Brain microvascular endothelial cell (primary cell): ENCODE measurements at places on chromosomes 6 and 20.
A peak's percentile ranks its signal among the peaks of the same experiment; 100 is the strongest.

DNA sequence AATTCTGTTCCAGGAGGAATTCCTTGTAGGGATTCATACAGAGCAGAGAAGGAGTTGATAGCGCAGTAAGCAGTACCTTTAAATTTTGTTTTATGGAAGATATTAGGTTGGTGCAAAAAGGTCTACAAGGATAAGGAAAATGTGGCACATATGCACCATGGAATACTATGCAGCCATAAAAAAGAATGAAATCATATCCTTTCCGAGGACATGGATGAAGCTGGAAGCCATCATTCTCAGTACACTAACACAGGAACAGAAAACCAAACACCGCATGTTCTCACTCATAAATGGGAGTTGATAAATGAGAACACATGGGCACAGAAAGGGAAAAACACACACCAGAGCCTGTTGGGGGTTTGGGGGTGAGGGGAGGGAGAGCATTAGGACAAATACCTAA, 37.4 kb upstream of the TXLNB start:
- DNase-seq: no peak

DNA sequence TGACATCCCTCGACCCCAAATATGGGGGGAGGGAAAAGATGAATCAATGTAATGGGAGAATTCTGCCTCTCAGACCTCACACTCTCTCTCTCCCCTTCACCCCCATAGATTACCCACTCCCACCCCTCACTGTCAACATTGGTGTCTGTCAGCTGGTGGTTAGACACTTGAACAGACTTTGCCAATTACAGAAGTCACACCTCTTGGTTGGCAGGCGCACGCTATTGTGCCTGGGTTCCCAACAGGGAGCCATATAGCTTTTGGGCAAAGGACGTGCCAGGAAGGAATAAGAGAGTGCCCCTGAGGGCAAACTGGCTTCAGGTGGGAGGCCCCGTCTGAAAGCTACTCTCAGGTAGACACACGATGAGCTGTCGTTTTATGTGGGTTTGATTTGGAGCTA, 54.1 kb upstream of the FYN start:
- DNase-seq: no peak

- DNase-seq: peak; percentile 67
These were observed 388.0 kb downstream of the GJA1 start for GRCh38 chr6:121823437-121823851.

GRCh38 chr6:23654745-23655144, 471.3 kb upstream of the NRSN1 start:
- no peak for DNase-seq

GRCh38 chr6:1170794-1171193, 141.1 kb upstream of the FOXQ1 start:
- no peak for DNase-seq

DNA sequence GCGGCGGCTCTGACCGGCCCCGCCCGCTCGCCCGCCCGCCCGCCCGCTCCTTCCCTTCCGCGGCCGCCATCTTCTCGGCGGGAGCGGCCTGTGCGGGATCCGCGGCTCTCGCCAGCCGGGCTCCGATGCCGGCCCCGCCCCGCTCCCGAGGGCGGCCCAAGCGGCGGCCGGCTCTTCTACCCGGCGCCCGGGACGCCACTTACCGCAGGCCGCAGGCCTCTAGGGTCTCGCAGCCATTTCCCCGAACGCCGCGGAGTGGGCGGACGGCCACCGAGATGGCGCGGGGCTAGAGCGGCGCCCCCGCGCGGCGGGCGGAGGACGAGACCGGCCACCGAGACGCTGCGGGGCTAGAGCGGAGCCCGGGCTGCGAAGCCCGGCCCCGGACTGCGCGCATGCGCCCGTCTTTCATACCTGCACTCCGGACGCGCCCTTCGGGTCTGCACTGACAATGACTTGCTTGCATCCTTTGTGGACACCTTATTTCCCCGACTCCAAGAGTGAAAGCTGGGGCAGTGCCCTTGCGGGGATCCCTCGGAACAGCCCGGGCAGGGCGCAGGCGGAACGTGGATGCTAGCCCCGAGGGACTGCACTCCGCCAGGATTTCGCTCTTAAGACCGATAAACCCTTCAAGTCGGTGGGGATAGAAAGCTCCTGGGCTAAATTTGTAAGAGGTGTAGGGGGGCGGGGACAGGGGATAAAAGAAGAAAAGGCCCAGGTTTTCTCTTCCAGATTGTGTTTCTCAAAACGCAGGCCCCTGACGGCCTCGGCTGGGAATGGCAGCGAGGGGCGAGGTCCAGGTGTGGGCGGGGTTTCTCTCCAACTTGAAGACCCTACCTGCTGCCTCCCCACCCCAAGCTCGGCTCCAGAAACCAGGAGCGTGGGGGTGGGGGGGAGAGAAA, at the start of gene DIDO1:
Gene DIDO1 (minus strand): TSS at position 277 of the 899 bp plus-strand sequence.
- DNase-seq: peak; percentile 59

DNA sequence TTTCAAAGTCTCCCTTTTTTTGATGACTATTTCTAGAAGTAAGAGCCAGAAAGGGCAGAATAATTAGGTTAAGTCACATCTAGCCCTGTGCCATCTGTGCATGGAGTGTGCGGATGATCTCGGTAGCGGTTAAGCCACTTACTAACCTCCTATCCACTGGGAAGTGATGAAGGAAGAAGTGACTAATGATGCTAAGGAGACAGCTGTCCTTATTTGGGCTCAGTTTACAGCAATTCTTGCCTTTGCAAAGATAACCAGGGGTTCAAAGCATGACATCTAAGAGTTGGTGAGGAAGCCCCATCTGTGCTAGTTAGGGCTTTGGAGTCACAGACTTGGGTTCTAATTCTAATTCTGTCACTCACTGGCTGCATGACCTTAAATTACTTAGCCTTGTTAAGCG, 62.4 kb upstream of the RREB1 start:
- DNase-seq: no peak

- no peak for DNase-seq
These were observed 32.7 kb upstream of the COL10A1 start for GRCh38 chr6:116158641-116159040.

DNA sequence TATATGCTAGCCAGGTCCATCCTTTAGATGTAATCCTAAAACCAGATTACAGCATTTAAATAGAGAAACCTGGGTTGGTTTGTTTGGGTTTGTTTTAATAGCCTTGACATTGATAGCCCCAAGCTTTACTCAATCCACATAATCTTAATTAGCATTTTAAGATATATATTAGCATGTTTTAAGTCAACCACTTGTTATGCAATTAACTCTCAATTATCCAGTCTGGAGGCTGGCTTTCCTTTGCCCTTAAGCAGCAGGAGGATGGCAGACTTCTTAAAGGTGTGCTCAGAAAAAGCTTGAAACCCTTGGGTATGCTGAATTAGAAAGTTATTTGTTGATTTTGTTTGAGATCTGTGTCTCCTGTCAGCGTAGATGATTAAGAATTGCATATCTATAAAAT, 46.3 kb upstream of the SMIM28 start:
- DNase-seq: no peak

DNA sequence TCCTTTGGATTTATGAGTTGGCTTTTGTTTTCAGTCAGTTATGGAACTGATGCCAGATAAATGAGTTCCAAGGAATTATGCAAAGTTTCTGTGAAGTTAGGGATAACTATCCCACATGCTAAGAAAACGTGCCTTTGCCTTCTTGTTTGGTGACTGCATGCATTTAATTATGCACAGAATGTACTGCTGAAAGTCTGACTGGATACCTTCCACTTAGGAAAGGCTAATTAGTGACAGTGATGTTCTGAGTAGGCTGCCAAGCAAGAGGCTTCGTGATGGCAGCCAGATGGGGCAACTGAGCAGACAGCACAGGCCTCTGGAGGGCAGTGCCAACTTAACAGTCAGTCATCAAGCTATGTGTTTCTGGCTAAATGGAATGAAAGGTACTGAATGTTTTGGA, 289.9 kb downstream of the CD109 start:
- DNase-seq: no peak

DNA sequence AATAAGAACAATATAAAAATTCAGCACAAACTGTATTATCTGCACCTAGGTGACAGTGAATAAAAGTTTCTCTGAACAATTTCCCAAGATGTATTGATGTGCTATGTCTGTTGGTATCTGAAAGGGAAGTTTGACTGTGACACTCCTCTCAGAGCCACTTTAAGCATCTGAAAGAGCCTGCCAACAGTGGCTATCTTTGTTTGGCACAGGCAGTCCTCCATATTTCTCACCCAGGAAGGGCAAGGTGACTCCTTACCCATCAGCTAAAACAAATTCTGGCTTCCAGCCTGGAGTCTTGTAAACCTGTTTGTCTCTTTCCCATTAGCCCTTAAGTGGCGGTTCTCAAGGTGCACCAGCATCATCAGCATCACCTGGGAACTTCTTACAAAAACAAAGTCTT, 122.4 kb upstream of the VGLL2 start:
- no peak for DNase-seq

DNA sequence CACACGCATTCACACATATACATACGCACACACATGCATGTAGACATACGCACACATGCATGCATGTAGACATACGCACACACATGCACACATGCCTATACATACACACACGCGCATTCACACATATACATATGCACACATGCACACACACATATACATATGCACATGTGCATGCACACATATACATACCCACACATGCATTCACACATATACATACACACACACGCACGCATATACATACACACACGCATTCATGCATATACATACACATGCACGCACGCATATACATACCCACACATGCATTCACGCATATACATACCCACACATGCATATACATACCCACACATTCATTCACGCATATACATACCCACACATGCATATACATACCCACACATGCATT, 80.5 kb downstream of the WDR27 start:
- no peak for DNase-seq

GRCh38 chr6:167951781-167952511, 45.5 kb upstream of the KIF25 start:
- DNase-seq: no peak

- DNase-seq: no peak
These were observed 243.3 kb downstream of the NRN1 start for GRCh38 chr6:5763407-5763806.

- DNase-seq: no peak
These were observed 6.9 kb upstream of the ADGRB3 start for GRCh38 chr6:68628161-68628560.

DNA sequence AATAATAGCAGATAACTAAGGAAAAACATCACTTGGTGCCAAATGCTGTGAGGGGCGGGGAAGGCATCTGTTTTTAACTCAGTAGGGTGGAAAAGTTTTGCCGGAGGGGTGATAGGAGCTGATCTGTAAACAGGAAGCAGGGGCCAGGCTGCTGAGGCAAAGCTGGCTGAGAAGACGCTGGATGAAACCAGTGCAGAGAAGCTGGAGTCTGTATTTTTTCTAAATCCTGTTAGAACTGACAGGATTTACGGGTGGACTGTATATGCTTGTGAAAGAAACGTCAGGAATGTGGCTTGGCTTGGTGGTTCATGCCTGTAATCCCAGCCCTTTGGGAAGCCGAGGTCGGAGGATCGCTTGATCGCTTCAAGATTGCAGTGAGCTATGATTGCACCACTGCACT, 5.6 kb downstream of the PCMTD2 start:
- peak; percentile 12 for DNase-seq

GRCh38 chr6:79874531-79875134, 72.7 kb downstream of the ELOVL4 start:
- no peak for DNase-seq

DNA sequence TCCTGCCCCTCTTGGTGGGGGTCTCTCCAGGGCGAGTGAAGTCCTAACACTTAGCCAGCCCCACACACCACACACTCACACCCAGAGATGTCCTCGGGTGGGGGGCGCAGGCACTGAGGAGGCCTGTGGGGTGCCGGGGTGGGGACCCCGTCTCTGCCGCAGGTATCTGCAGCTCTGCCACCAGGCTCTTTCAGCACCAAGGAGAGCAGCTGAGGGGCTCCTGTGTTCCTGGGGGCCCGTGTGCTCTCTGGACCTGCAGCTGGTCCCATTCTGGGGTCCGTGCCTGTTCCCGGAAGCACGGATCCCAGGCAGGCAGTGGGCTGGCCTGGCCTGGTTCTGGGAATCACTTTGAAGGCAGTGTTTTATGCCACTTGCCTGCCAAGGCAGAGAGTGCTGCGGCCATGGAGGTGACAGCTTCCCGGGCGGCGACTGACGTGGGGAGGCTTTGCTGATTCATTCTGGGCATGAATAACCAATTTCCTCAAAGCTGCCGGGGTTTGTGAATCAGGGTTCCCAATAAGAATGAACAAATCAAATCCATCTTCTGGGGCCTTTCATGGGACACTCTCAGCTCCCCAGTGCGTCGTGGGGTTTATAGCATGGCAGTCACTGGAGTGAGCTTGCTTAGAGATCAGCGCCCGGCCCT, 54.4 kb upstream of the SLCO4A1 start:
- no peak for DNase-seq

- peak; percentile 99 for DNase-seq
These were observed 13.7 kb upstream of the FAM83C start for GRCh38 chr20:35305682-35306556.
